HS-27A (cell line): ENCODE measurements at places on chromosomes 5 and 9.
A peak's percentile ranks its signal among the peaks of the same experiment; 100 is the strongest.

DNA sequence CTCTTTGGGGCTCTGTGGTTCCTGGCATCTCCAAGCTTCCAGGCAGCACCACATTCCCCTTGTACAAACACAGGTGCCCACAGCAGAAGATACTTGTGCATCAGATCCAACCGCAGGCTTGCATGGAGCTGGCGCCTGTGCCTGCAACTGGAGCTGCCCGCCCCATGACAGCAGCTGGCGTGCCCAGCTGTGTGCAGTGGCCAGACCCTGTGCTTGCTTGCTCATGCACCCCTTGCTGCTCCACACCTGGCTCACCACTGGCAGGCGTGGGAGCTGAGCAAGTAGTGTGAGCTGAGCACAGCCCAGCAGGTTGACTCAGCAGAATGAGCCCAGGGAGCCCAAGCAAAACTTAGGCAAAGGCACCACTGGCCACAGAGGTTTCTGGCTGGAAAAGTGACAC, 84.4 kb upstream of the STARD4 start:
- DNase-seq = no peak

DNA sequence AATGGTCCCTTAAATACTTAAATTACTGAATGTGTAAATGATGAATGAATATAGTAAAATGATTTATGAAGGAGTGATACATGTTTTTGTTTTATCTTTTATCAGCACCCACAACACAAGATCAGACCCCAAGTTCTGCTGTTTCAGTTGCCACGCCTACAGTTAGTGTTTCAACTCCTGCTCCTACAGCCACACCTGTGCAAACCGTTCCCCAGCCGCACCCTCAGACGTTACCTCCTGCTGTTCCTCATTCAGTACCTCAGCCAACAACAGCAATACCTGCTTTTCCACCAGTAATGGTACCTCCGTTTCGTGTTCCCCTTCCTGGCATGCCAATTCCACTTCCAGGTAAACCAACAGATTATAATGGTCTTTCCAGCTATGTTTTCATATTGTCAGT, 16.3 kb downstream of the TCERG1 start:
- DNase-seq = no peak

DNA sequence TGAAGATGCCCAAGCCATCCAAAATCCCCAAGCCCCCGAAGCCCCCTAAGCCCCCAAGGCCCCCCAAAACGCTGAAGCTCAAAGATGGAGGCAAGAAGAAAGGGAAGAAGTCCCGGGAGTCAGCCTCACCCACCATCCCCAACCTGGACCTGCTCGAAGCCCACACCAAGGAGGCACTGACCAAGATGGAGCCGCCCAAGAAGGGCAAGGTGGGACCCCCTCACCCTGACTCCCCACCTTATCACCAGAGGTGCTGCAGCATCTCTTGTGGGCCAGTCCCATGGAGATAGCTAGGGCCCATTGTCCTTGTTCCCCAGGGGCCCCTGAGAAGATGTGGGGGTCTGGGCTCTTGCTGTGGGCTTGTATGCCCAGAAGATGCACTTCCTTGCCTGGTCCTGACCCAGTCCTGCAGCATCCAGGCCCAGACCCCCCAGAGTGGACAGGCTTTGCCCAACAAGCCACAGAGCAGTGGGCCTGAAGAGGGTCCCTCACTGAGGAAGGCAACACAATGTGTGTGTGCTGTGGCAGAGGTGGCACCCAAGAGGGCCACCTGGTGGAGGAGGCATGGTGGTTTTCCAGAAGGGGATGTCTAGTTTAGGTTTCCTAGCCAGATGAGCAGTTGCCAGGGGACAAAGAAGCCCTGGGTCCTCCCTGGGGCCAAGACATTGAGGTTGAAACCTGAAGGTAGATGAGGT, 84.1 kb downstream of the PHF2 start:
- DNase-seq = no peak

- DNase-seq = no peak
Observed at GRCh38 chr5:119345861-119346260, 10.0 kb upstream of the TNFAIP8 start.

DNA sequence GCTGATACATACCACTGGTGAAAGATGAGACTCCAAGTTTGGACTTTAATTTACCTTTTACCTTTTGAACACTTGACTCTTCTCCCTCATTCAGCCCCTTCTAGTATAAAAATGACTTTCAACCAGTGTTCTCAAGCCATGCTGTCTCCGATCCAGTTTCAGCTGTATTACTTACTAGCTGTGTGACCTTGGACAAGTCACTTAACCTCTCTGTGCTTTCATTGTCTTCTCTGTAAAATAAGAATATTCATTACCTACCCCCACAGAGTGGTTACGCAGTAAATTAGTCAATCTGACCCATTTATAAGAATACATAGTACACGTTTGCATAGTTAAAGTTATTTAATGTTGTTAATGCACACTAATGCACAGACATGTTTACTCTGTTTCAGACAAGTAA, 12.6 kb upstream of the CEMIP2 start:
- DNase-seq = no peak

DNA sequence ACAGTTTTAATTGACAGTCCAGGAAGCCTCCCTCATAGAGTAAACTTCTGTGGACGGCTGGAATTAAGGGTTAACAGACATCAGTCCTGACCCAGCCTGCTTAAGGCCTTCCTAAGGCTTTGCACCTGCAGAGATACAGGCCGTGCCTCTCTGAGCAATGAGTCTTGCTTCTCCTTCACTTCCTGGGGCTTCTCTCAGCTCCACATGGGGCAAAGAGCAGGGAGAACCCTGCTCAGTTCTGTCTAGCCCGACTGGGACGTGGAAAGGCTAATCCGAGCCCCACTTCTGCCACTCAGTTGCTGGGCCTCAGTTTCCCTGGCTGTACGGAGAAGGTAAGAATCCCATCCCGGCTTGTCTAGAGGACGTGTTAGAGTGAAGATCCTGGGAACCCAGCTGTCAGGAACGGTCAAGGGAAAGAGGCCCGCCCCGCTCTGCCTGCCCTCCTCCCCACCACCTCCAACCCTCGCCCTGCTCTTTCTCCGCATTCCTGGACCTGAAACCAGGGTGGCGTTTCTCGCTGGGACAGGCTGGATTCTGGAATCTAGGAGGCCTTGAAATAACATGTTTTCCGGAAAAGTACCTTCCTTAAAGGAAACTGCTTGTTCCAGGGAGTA, 6.5 kb downstream of the SPAAR start:
- DNase-seq = no peak

DNA sequence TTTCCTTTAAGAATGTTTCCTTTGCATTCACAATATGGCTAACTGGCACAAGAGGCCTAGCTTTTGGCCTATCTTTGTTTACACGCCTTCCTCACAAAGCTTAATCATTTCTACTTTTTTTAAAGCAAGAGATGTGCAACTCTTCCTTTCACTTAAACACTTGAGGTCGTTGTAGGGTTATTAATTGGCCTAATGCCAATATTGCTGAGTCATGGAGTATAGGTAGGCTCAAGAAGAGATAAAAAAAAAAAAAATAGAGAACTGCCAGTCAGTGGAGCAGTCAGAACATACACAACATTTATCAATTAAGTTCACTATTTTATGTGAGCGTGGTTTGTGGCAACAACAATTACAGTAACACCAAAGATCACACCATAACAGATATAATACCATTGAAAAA, 5.9 kb downstream of the FKBP15 start:
- DNase-seq = no peak

DNA sequence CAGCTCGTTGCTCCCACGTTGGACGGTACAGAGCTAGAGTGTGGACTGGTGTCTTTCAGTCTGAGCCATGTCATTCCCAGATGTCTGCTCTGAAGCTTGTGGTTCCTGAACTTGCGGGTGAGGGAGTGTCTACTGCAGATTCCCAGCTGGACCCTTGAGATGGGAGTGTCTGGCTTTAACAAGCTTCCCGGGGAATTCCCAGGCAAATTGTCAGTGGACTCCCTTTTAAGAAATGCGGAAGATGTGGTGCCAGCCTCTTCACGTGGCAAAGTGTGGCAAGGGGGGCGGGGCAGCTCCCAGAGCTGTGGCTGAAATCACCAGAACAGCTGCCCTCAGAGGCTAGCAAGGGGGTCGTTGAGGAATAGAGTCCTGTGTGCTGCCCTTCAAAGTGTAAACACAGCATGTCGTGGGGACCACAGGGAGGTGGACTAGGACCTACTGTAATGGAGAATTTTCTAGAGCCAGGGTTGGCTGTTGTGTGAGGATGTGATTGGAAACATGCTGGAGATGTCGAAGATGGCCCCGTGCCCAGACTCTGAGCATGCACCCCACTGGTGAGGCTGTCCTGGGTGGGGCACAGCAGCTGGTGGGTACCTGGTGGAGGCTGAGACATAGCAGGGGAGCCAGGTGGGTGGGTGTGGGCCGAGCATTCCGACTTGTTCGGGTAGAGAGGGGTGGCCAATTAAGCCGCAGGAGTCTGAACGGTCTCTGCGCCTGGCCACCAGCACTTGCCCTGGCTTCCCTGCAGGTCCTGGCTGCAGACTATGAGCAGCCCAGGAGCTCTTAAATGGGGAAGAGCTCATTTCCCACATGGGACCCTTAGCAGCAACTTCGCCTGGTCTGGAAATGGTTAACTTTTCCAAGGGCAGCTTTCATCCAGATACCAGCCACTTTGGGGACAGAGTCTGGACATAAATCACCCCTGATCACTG, 37.4 kb downstream of the PRRX2 start:
- peak; percentile 23 for DNase-seq

- no peak for DNase-seq
Observed at GRCh38 chr5:66608501-66608900, 12.3 kb downstream of the MAST4 start.

GRCh38 chr5:148386041-148386440, 2.3 kb downstream of the FBXO38 start:
- DNase-seq = no peak

- DNase-seq = no peak
Observed at GRCh38 chr9:110399983-110400382, 62.3 kb upstream of the TXNDC8 start.

DNA sequence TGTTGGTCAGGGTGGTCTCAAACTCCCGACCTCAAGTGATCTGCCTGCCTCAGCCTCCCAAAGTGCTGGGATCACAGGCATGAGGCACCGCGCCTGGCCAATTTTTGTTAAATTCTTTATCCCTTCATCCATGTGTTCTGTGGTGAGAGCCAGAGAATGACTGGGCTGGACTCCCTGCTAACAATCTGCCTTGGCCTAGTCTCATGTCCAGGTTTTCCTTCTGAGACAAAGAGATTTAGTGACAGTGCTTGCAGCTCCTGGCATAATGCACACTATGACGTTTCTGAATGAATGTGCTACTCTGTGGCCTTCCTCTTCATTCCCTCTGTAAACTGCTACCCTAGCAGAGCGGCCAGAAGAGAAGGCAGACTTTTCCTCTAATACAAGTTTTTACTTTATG, 79.3 kb downstream of the FOXD1 start:
- DNase-seq = no peak

- no peak for DNase-seq
Observed at GRCh38 chr5:132414634-132415378, 45.3 kb downstream of the SLC22A5 start.

DNA sequence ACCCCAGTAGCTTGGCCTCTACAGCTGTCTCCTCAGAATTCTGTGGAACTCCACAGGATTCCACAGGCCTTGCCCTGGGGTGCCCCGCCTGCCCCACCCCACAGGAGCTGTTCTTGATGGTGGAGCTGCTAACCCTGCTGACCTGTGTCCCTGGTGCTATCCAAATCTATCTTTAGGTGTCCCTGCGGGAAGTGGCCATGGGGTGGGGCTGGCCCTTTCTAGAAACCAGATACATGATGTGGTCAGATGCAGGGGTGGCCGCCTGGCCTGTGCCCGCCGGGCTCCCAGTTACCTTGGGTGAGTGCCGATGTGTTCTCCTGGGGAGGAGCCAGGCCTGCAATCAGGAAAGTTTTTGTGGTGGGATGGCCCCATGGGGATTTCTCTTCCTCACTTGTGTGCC, 34.2 kb downstream of the WNK2 start:
- DNase-seq = no peak

- DNase-seq = no peak
Observed at GRCh38 chr5:174581479-174581878, 142.9 kb upstream of the MSX2 start.

GRCh38 chr5:5270958-5271785, 131.0 kb downstream of the ADAMTS16 start:
- peak; percentile 84 for DNase-seq

DNA sequence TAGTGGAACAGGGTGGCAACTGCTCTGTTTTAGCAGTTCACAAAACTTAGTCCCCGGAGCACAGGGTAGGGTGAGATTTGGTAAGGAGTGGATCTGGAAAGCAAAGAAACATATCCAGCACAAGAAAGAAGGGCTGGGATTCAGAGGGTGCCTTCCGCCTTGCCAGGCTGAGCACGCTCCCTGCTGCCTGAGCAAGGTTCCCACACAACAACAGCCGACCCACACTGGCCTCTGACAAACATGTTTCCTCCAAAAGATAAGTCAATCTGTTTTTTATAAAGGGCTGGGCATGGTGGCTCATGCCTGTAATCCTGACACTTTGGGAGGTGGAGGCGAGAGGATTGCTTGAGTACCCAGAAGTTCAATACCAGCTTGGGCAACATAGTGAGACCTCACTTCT, 45.8 kb downstream of the RAB3C start:
- no peak for DNase-seq

DNA sequence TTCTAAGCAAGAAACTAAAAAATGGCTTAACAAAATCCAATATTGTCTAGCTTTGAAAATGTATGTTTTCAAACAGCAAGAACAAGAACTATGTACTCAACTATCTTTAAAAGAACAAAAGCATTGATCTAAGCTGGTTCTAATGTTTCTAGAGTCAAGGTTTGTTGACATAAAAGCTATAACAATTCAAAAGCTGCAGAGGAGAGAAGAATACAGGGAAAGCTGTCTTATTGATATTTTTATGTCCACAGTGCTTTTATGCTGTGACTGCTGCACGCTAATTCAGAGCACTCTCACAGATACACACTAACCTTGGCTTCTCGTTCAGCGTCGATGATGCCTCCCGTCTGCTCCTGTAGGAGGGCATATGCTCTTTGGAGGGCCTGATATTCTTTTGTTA, 129.5 kb upstream of the DPYSL3 start:
- DNase-seq = no peak
